ENCODE measurements at places on chromosomes 3 and 15.

DNA sequence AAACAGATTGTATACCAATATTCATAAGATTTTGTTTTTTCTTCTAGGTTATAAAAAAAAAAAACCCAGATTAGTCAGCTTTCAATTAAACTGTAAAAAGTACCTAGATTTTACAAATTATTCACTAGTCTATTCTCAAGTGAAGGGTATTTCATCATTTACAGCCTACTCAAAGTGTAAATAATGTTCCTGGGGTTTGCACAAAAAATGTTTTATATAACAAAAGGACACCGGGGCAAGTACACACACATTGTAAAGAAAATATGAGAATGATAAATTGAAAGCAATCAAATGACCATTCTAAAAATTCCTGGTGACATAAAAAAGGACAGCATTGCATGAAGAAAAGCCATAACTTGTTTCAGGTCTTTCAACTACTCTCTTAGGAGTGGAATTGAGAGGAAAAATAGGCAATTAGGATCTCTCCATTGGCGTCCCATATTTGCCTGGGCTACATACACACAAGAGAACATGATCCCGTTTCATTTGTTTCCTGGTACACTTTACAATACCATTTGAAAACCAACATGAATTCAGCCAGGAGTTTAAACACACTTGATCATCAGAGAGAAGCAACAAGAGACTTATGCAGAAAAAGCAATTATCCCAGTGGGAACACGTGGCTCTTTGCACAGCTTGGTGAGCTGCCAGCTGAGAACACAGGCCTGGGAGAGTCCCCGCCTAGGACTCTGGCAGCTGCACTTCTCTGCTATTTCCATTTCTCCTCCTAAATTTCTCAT, 1039.2 kb downstream of the ROBO1 start:
- DNase-seq, result no peak

DNA sequence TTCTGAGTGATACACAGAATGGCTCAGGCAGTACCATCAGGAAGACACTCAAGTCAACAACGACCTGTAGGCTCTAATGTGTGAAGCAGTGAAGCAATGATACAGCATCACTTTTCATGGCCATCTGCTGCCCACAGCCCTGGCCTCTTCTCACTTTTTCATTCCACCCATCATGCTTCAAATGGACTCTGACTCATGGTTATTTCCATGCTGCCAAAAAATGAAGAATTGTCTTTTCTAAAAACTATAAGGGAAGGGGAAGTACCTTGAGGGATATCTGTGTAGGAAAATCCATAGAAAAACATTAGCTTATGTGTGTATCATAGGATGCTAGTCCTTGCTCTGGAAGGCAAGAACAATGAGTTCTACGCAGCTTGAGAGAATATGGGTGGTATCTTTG, 11.5 kb downstream of the HGD start:
- DNase-seq, result no peak

- no peak for DNase-seq
Measured at GRCh38 chr3:60764870-60765269, 486.4 kb downstream of the FHIT start.

GRCh38 chr15:75669879-75670212, 22.1 kb downstream of the SNX33 start:
- no peak for DNase-seq

DNA sequence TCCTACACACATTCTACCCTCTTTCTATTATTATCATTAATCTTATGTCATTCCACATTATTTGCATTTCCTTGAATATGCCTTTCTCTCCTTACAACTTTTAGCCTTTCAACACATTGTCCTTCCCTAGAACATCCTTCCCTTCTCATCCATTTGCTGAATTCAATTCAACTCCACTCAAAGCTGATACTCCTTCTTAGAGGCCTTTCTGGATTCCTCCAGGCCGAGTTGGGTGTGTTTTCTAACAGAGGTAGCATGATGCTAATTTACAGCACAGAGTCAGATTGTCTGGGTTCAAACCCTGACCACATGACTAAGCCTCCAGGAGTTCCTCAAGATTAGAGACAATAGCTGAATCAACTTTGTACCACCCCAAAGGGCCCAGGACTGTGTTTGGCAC, 63.4 kb upstream of the IL12A start:
- no peak for DNase-seq

DNA sequence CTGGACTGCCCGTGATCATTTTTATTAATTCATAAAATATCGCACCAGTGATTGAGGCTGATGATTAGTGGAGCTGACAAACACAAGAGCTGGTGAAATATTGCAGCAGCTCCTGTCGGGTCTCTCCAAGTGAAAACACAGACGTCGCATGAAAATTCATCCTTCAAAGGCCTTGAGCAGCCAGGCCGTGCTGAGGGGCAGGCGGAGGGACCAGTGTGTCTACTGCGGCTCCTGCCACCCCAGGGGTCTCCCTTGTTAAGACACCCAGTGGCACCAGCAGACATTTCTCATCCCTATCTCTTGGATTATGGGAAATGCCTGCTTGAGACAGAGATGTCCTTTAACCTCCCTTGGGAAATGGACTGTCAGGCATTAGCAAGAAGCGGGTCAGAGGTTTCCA, 289.4 kb upstream of the TLE3 start:
- no peak for DNase-seq

GRCh38 chr3:38136393-38136776, 542 bp downstream of the ACAA1 start:
- no peak for DNase-seq

GRCh38 chr3:182116386-182116785, 404.7 kb downstream of the SOX2 start:
- DNase-seq, result no peak
